ENCODE measurements at places on chromosomes 7 and 10.
A peak's percentile ranks its signal among the peaks of the same experiment; 100 is the strongest.

GRCh38 chr7:63030061-63030460 is 968.6 kb upstream of the ZNF722 start:
- no peak for DNase-seq

DNA sequence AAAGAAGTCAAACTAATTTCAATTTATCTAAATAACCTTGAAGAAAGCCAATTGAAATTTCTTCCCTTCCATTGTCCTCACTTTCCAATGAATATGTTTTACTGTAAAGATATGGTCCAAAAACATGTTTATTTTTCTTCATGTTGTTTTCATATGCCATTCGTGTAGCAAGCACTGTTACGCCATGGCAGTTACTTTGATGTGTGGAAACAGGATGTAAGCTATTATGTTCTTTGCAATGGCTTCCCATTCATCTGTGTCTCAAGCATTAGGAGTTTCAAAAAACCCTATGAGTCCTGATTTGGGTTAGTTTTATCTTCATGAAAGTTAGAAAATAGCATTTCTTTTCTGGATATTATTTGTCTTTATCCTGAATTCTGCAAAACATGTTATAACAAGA is 31.0 kb downstream of the GPR141 start:
- no peak for DNase-seq

- DNase-seq, result peak; percentile 92
Observed at GRCh38 chr7:92621026-92621540, 30.9 kb upstream of the FAM133B start.

GRCh38 chr10:89526358-89526757 is 9.0 kb downstream of the SLC16A12 start:
- no peak for DNase-seq

GRCh38 chr7:81573128-81573527 is 196.7 kb downstream of the HGF start:
- no peak for DNase-seq

- DNase-seq, result no peak
Observed at GRCh38 chr10:77313066-77313750, 324.4 kb downstream of the KCNMA1 start.

DNA sequence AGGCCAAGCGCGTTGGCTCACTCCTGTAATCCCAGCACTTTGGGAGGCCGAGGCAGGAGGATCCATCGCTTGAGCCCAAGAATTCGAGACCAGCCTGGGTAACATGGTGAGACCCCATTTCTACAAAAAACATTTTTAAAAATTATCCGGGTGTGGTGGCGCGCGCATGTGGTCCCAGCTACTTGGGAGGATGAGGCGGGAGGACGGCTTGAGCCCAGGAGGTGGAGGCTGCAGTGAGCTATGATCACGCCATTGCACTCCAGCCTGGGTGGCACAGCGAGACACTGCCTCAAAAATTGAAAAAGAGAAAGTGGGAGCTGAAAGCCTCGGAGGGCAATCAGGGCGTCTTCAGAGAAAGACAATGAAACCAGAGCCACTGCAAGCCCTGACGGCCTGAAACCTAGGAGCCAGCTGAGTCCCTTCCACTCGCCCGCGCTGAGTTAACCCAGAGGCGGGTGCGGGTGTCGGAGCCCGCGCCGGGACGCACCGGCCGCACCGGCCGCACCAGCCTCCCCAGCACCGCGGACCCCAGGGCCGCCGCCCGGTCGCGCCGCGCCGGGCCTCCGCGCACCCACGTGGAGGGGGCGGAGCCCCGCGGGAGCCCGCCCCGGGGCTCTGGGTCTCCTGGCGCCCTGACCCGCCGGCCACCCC is 22.4 kb downstream of the ZFAND2A start:
- DNase-seq, result no peak

GRCh38 chr10:116272440-116273283 is at the start of gene GFRA1:
Gene GFRA1, minus strand, starts transcription at chr10:116273206. Its CDS starts 1,177 bp downstream, at chr10:116272029.
- DNase-seq, result no peak

- no peak for DNase-seq
Observed at GRCh38 chr7:44284216-44284615, 41.2 kb downstream of the CAMK2B start.

DNA sequence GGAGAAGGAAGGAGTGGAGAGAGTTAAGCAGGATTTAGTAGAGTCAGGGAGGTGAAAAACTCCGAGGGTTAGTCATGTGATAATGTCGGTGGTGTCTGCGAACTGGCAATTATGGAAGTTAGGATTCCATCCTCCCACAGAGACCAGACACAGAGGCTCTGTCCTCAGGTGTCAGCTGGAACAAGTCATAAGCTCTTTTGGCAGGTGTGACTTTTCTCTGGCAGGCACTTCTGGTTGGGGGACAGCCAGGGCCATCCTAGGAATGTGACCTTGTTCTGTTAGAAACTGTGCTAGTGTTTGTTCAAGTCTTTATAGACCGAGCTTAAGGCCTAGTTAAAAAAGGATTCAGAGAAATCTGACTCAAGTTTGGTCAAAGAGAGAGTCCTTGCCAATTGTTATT is 371.0 kb downstream of the DPP6 start:
- DNase-seq, result no peak

GRCh38 chr10:124142960-124143359 is 49.6 kb upstream of the CHST15 start:
- no peak for DNase-seq

DNA sequence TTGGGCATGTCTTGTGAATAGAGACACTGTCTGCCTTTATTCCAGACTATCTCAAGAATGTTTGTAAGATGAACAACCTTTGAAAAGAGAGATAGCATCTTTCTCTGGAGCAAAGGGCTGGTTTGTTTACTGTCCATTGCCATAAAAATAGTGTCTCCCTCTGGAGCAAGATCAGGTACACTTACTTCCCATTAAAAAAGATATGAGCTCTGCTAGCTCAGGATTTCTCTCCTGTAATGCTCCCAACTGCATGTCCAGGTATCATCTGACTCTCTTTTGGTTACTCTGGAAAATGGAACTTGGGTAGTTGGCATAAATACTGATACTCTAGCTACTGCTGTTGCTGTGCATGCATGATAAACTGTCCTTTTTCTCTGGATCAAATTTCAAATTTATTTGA is 381.1 kb downstream of the TFEC start:
- DNase-seq, result no peak

GRCh38 chr10:10160821-10161312 is 856.8 kb upstream of the CELF2 start:
- no peak for DNase-seq

- no peak for DNase-seq
Observed at GRCh38 chr7:26657206-26657641, 207.2 kb downstream of the SKAP2 start.

DNA sequence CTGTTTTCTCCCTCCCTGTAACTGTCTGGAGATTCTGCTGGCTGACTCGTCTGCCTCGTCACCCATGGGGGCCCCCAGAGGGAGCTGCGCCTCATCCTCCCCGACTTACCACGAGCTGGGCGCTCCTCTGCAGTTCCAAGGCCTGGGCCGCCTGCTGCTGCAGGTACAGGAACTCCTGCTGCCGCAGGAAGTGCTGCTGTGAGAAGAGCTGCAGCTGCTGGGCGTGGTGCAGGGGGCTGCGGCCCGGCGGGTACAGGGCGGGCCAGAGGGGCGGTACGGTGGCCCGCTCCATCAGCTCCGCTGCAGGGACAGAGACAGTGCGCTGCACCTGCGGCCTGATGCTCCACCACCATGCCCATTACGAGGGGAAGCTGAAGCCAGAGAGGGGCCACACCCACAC is 47.7 kb downstream of the TNRC18 start:
- DNase-seq, result no peak

DNA sequence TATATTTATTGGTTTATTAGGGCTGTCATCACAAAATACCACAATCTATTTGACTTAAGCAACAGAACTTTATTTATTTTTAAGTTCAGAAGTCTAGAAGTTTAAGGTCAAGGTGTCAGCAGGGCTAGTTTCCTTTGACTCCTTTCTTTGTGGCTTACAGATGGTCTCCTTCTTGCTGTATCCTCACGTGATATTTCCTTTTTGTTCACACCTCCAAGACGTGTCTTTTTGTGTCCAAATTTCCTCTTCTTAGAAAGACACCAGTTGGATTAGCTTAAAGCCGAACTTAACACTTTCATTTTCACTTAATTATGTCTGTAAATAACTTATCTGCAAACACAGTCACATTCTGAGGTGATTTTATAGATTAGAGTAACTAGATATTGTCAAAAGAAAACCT is 631.4 kb upstream of the POT1 start:
- no peak for DNase-seq

- DNase-seq, result no peak
Observed at GRCh38 chr10:1413823-1414222, 323.5 kb downstream of the ADARB2 start.

- no peak for DNase-seq
Observed at GRCh38 chr10:109892117-109892516, 31.2 kb downstream of the XPNPEP1 start.

DNA sequence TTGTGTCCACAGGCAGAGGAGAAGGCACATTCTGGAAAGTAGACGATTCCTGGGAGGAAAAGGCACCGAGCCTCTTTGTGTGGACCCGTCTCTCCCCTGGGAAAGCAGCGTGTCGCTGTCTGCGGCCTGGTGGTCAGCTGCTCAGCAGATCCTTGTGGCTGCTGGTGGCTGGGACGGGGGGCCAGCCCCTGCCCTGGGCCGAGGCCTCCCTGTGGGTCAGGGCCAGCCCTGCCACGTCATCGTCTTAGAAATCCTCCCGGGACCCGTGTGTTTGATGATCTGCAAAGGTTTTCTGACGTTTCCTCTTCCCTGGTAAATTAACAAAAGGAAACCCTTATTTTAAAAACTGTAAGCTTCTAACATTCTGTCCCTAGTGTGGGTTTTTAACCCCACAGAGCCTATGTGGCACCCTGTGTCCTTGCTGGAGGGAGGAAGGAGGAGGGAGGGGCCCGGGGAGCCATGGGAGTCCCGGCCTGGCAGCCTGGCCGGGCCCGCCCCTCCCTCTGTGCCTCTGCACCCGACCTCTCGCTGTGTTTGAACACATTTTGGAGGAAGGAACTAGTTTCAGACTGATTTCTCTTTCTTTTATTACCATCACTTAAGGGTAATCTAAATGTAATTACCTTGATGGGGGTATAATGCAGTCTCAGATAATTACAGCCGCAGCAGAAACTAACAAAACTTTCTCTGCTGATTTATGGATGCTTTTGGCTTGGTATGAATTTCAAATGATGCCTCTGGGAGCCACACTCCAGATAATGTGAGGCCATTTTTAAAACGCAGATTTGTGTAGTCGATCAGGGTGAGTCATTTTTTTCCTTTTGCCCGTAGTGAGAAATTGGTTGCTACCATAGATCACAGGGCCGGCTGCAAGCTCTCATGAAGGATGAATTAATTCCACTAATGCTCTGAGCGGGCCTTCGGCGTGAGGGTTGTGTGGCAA is 85.5 kb downstream of the NKX6-2 start:
- DNase-seq, result no peak

- DNase-seq, result no peak
Observed at GRCh38 chr10:3848005-3848774, 63.2 kb upstream of the KLF6 start.

DNA sequence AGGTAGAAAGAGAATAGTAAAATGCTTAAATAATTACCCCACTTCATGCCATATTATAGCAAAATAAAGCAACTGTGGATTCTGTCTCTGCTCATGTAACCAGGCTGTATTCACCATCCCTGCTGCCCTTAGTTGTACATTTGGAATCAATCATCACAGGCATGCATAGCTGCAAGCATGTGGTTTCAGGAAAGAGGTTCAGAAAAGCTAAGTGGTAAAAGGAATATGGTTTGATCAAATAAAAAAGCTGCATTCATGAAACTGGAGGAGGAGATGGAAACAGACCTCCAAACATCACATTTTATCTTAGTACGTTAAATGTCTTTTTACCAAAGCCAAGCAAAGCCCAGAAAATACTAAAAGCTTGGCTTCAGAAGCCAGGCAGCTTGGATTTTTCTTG is 81.3 kb downstream of the ADAM22 start:
- DNase-seq, result no peak

DNA sequence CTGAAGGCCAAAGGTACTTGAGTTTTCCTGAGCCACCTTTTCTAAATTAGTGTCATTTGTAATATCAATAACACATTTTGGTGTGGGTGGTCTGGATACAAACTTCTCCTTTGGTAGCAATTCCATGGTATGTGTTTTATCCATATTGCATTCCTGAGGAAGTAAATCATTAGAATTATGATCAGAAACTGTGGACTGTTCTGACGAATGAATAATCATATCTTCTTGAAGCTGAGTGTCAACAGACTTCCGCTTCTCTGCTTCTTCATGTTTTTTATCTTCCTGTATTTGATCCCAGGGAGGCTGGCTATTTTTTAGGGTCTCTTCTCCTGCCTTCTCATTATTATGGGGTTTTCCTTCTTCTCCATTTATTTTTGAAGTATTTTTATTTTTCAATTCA is 81.4 kb downstream of the NRBF2 start:
- DNase-seq, result no peak

GRCh38 chr7:2920956-2921652 is 77.0 kb upstream of the GNA12 start:
- no peak for DNase-seq

DNA sequence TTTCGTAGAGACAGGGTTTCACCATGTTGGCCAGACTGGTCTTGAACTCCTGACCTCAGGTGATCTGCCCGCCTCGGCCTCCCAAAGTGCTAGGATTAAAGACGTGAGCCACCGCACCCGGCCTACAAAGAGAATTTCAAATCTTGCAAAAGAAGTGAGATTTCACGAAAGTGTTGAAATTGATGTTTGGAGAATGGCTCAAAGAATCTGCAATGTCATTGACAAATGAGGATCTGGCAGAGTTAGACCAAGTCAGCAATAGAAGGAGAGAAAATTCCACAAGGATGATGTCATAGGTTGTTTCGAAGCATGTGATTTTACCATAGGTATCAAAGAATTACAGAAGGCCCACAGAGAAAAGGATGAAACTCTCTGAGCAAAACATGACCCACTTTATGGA is 71.7 kb downstream of the LYZL2 start:
- DNase-seq, result no peak

DNA sequence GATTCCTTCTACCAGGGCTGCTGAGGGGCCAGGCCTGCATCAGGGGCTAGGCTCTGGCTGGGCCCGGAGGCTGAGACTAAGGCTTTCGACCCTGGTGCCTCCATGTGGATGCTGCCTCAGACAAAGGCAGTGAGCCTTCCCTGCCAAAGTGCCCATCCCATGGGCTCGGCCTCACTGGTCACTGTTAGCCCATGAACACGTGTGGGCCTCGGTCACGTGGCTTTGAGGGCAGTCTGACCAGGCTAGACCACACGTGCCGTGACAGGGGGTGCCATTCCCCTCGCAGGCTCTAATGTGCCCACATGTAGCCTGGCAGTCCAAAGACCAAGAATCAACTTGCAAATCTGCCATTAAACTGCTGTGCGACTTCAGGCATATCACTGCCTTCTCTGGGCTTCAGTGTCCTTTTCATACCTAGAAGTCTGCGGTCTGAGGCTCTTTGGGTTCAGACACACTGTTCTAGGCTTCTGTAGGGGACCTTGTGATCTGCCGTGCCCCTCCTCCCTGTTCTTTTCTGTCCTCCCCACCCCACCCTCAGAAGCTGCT is 17.6 kb upstream of the SLC29A3 start:
- no peak for DNase-seq

DNA sequence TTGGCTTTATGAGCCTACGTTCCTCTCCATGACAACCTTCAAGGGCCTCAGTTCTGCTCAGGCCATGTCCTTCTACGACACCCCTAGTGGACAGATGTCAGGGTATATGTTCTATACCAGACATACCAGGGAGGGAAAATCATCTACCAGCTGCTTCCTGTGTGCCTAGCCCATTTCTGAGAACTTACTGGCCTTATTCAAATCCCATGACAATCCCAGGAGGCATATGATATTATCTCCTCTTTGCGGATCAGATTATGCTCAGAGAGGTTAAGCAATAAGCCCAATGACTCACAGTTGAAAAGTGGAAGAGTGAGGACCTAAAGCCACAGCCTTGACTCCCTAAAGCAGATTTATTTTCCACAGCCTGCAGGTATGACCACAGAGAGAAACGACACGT is 139.3 kb downstream of the GLI3 start:
- DNase-seq, result no peak
